ENCODE measurements at places on chromosomes 2 and 18.

DNA sequence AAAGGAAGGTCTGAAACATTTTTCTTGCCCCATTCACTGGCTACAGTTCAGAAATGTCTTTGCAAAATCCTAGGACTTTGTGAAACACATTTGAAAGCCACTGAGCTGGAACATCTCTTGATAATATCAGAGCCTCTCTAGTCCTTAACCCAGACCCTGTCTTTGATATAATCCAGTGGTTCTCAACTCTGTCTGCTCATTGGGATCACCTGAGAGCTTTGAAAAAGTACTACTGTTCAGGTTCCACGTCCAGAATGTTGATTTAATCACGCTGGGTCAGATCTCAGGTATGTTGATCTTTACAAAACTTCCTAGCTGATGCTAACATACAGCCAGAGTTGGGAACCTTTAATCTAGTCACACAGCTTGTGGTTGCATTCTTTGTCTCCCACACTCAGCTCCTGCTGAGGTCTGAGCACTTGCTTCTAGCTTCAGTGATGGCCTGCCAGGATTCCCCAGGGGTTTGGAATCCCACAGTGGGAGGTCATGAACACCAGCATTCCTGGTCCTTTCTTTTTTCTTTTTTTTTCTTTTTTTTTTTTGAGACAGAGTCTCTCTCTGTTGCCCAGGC lies 262.7 kb downstream of the SETBP1 start:
- DNase-seq = no peak

GRCh38 chr2:96823198-96823597 lies 7.1 kb downstream of the CNNM3 start:
- no peak for DNase-seq

GRCh38 chr2:43114210-43114609 lies 112.2 kb downstream of the ZFP36L2 start:
- no peak for DNase-seq

DNA sequence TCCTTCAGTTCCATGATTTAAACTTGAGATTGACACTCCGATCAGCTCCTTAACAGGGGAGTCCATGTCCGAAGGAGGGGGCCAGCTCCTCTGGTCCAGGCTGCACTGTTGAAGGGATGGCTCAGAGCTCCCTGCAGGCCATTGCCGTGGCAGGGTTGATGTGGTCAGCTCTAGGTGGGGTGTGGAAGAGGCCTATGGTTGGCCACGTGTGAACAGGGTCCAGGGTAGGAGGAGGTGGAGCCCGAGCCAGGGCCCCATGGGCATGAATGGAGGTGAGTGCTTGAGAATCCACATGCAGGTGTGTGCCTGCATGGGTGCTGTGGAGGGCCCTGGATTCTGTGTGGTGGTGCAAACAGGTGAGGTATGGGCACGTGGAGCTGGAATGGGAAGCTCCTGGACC lies 1.1 kb downstream of the SPEG start:
- no peak for DNase-seq

DNA sequence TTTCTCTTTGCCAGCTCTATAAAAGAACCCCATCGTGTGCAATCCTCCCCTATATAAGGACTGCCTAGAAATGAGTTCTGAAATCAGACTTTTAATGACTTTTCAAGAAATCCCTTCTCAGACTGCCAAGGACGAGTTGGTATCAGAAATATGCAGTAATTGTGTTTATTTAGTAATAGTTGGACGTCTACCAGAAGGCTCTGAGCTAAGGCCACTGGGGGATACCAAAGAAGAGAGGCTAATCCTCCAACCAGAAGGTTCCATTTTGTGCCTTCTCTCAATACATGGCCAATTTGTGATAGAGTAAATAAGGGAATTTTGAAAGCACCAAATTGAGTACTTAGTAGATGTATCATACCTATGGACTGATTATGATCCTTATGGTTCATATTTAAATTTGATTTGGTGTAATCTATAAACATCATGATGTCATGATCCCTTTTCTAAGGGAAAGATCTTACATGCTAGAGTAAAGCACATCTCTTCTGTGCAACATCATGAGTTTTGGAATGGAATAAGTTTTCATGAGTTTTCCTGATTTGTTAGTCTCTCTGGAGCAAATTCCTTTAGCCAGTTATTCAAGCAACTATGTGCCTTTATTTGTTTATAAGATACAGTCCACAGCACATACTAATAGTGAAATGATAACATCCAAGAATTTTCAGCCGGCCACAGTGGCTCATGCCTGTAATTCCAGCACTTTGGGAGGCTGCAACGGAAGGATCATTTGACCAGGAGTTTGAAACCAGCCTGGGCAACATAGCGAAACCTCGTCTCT lies 82.2 kb upstream of the LTBP1 start:
- DNase-seq = no peak
